ENCODE measurements at places on chromosomes 3 and 15. TPM values are rescaled to one million over a fixed set of nuclear protein-coding genes. Genes with fewer than 3 reads are reported as not detected.

Gene LPP
- 96.7 TPM for total RNA-seq

Gene CD86
- not detected for total RNA-seq

Gene FSTL1
- 383 TPM for total RNA-seq

Gene GPR87
- 5.5 TPM for total RNA-seq

Gene RBPMS2
- total RNA-seq, result 19.7 TPM

DNA sequence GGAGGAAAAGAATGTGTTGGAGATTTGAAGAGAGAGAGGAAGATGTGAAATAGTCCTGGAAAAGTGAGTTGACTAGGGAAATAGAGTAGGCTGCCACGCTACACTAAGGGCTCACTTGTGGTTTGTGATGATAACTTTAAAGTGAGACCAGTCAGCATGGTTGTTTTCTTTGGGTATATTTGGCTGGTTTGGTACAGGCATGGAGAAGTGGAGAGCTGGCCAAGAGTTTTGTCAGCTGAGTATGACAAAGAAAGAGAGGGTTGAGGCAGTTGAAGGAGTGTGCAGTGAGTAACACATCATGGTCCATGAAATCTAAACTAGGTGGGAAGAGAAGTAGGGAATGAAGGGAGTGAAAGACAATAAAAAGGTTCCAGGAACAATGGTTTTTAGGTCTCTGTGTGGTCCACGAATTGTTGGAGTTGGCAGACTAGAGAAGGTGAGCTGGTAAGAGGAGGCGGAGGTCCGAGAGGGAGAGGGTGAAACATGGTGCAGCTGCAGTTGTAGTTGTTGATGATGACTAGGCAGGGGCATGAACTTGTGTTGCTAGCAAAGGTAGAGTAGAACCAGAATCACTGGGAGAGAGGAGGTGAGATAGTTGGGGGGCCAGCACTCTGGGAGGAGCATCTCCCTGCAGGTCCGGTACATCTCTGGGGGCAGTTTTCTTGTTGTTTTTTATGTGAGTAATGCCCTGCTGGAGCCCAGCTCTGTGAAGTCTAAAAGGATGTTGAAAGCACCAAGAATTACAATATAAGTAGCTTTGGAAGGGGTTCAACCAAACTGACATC, 21.0 kb downstream of the ZNF80 start:
- DNase-seq, result no peak

DNA sequence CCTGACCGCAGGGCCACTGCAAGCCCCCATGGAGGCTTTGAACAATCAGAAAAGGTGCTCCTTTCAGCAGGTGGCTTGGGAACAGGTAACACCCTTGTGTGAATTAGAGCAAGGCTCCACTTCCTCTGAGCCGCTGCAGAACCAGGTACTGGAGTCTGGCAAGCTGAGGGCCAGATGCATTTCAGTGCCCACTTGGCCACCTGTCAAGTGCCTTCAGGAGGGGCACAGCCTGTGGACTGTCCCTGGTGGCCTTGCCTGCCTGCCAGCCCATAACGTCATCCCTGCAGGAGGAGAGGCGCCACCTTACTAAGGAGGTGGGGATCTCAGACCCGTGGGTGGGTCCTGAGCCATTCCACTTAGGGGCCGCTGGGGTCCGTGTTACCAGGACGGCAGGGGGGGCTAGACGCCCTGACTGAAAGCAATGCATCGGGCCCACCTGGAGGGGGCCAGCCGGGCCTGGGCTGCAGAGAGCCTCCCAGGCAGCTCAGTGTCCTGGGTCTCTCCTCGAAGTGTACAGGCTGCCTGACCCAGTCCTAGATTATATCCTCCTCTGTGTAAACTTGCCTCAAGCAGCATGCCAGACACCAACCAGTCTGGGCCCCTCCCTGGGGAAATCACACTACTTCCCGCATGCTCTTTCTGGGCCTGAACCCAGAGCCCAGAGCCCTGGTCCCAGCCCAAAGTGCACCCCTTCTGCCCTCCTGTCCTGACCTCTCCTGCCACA, 16.1 kb downstream of the SPTBN5 start:
- no peak for DNase-seq

GRCh38 chr15:62549345-62549970, 384.4 kb upstream of the C2CD4B start:
- DNase-seq, result no peak

DNA sequence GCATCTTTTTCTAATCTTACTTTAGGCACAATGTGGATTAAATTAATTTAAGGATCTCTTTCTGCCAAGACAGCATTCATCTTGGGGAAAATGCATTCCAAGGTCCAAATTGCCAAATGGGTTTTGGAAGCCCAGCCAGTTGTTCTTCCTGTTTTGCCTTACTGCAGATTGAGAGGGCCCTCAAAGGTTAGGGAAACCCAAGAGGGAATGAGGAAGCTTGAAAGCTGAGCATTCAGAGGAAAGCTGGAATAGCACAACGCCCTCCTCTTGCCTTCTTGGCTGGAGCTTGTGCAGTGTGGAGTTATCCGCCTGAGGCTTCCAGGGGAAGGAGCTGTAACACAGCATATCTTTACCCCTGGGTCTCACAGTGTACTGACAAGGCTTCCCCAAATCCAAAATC, 18.2 kb upstream of the SACM1L start:
- DNase-seq, result no peak

GRCh38 chr3:35651851-35652250, 12.5 kb downstream of the ARPP21 start:
- no peak for DNase-seq

DNA sequence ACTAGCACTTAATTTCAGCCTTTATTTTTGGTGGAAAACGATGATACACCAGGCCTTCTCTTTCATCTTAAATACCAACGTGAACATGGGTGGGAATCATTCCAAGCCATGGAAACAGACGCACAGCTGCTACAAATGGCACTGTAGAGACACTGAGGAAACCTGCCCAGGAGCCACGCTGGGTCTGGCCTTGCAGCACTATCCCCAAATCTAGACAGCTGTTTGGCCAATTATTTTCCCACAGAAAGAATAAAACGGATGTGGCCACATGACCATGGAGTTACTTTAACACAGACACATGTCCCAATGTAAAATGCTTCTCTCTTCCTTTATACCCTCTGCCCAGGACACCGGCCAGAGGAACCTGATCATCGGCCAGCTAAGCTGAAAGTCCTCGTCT, 83.6 kb upstream of the OCA2 start:
- no peak for DNase-seq

- no peak for DNase-seq
Measured at GRCh38 chr15:79970624-79971434, at the start of gene BCL2A1. Gene BCL2A1 (minus strand): TSS chr15:79971196. CDS start chr15:79971119, 77 bp downstream.

GRCh38 chr3:54322354-54322753, 200.0 kb downstream of the CACNA2D3 start:
- no peak for DNase-seq

- DNase-seq, result no peak
Measured at GRCh38 chr3:18412684-18413083, 12.5 kb downstream of the SATB1 start.

GRCh38 chr3:149813367-149814281, 609 bp downstream of the RNF13 start:
- DNase-seq, result no peak

DNA sequence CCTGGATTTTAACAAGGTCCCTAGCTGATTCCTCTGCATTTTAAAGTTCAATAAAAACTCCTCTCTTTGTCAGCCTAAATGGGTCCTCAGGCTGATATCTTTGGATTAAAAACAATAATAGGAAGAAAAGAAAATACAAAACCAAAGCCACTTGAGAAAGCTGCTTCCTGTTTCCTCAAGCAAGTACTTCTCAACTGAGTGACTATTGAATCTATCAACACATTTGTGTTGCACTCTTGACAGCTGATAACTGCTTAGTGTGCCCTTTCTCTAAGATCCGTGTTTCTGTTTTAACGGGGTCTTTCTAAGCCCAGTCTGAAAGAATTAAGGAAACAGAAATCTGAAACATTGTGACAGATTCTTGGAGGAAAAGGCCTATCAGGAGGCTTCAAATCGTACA, 410.7 kb downstream of the GRM7 start:
- no peak for DNase-seq

DNA sequence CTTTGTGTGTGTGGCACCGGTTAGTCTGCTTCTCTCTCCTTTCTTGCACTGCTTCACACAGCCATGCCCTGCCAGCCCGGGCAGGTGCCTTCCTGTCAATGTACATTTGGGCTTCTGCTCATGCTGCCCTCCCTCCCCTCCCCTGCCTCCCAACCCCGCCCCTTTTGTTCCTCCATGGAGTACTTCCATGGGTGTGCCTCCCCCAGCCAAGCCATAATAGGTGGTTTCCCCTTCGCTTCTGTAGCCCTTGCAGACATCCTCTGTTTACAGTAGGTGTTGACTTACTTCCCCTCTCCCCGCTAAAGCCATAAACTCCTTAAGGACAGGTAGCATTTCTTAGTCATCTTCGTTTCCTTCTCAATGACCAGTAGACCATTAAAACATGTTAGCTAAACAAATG, 31.8 kb upstream of the CRTC3 start:
- DNase-seq, result no peak

DNA sequence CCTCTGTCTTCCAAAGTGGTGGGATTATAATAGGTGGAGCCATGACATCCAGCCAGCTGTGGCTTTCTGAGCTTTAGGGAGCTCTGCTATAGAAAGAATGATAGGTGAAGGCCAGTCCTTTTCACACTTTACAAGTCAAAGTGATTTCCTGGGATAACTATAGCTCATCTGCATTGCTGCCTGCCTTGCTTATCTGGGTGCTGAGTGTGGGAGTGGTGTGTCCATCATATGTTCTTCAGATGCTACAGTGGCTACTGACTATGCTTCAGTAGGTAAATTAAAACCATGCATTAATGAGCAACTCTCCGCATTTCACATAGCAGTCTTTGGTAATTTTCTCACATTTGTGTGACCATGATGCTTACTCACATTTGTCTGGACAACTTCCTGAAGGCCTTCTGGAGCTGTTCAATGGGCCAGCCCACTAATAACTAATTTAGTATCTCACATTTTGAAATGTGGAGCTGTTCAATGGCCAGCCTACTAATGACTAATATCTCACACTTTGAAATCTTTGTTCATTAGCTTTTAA, 23.4 kb downstream of the RHOA start:
- DNase-seq, result no peak

- DNase-seq, result no peak
Measured at GRCh38 chr3:187212196-187212545, 14.9 kb downstream of the RTP1 start.
